ENCODE measurements at places on chromosomes 7 and 10.

- DNase-seq: no peak
Measured at GRCh38 chr7:34806831-34807230, 148.8 kb downstream of the NPSR1 start.

DNA sequence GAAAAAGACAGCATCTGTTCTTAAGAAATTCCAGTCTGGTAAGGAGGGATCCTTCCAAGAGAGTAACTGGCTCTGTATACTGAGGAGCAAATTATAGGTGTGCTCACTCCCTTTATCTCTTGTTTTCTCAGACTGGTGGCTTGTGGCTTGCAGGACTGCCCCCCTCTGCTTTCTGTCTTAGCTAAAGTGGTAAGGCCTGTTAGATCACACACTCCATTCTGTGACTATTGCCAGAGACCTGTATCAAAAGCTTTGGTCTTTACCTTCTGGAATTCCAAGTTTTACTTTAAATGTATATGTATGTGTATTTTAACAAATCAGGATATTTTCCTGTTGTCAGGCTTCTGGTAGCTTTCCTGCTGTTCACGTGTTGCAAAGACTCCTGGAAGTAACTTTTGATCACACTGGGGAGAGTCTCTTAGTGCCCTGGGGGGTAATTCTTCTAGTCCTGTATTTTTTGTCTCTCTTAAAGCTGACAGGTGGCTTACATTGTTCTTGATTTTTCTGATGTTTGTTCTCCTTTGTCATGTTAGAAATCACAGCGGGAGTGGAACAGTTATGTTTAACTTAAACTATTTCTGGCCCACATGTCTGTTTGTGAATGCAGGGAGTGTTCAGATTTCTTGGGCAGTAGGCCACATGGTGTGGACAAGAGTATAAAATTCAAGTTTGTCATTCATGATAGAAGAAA lies 99.0 kb downstream of the PLPP4 start:
- DNase-seq: no peak

- no peak for DNase-seq
Measured at GRCh38 chr7:151592868-151593486, 73.3 kb upstream of the RHEB start.

- no peak for DNase-seq
Measured at GRCh38 chr10:3835770-3836169, 50.8 kb upstream of the KLF6 start.

- DNase-seq: no peak
Measured at GRCh38 chr10:132366006-132366405, 31.0 kb upstream of the PWWP2B start.

- no peak for DNase-seq
Measured at GRCh38 chr7:109235316-109235715, 665.6 kb downstream of the DNAJB9 start.

GRCh38 chr7:97499204-97499603 lies 232.7 kb upstream of the TAC1 start:
- DNase-seq: peak; percentile 35

GRCh38 chr7:4268040-4268965 lies 413.8 kb upstream of the FOXK1 start:
- DNase-seq: no peak

DNA sequence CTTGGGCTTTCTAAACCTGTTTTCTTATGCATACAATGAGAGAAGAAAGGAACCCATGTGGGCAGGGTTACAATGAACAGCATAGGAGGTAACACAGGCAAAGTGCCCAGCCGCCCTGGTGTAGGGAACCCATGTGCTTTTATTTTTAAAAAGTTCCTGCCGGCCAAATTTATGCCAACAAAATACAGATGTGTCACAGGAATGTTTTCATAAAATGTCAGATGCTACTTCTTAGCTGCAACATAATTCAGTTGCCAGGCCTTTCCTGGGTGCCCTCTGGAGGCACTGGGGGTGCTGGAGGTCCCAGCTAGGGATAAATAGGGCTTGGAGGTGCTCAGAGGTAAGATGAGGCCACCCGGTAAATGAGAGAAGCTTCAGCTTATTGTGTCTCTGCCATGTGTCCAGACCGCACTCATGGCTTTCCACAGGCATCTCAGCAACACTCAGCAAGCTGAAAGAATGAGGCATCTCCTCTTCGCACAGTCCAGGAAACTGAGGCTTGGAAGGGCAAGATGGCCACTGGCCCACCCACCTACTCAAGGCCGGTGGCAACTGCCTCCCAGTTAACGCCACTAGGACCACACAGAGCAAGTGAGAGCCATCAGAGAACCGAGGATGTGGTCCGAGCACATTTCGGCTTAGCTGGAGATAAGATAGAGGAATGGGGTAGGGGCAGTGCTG lies 58.3 kb downstream of the CPXM2 start:
- DNase-seq: no peak

- DNase-seq: no peak
Measured at GRCh38 chr10:47164126-47164799, 135.7 kb upstream of the GDF10 start.

DNA sequence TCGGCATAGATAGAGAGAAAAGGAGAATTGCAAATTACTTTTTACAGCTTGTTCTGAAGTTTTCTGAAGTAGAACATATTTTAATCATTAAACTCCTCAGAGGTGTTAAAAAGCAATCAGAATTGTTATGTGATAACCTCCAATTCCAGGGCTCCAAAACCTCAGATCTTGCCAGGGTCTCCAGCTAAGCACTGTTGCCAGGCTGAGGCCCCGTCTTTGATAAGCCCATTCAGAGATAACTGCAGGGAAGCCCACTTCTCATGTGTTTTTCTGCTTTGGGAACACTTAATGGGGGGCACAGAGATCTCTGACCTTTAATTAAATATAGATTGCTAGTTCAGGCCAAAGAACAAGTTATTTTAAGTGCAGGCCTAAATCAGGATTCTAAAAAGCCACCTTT lies 40.4 kb downstream of the GFRA1 start:
- no peak for DNase-seq

DNA sequence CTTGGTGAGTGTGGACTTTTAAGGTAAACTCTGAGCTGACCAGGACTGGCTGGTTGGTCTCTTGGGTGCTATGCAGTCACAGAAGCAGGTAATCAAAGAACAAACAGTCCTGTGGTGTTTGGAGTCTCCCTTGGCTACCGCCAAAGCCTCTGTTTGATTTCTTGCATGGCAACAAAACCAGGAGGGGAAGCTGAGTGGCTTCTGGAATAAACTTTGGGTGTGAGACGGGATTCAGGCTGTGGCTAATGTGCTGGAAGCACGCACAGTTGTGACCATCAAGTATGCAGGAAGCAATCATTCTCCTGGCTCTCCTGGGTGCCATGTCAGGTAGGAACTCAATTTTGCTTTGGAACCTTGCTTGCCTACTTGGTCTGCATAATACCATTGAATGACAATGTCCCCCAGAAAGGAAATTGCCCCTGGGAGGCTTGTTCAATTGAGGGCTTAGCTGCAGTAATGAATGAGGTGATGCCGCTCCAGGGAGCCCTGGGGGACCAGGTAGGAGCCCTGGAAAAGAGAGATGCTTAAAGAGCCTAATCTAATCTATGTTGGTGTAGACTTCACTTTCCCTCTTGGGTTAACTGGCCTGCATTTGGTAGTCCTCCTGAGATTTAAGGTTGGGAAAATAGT lies at the start of gene CDHR3:
CDHR3 (plus strand) TSS at position 227 of the 630 bp plus-strand sequence; CDS start at position 282, 55 bp downstream.
- DNase-seq: no peak

GRCh38 chr10:124558339-124559321 lies 97.0 kb downstream of the LHPP start:
- no peak for DNase-seq

- no peak for DNase-seq
Measured at GRCh38 chr10:52747694-52748093, 24.9 kb downstream of the MBL2 start.

GRCh38 chr7:50672045-50672444 lies 106.8 kb upstream of the DDC start:
- DNase-seq: no peak

- DNase-seq: no peak
Measured at GRCh38 chr10:103852189-103852711, 3.1 kb downstream of the SH3PXD2A start.

DNA sequence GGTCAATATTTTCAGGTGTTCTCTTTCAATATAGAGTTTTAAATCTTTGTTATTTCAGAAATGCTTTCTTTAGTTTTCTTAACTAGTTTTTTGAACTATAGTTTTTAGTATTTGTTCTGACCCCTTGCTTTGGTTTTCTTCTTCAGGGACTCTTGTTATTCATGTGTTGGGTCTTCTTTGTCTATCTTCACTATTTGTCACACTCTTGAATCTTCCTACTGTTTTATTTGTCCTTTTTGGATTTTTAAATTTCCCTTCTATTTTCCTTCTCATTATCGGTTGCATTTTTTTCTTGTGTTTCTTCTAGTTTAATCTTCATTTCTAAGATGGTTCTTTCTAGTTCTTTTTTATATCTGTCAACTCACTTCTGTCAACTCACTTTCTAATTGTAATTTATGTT lies 37.1 kb upstream of the PRKAG2 start:
- no peak for DNase-seq

- no peak for DNase-seq
Measured at GRCh38 chr7:4837803-4838625, 23.8 kb downstream of the PAPOLB start.

DNA sequence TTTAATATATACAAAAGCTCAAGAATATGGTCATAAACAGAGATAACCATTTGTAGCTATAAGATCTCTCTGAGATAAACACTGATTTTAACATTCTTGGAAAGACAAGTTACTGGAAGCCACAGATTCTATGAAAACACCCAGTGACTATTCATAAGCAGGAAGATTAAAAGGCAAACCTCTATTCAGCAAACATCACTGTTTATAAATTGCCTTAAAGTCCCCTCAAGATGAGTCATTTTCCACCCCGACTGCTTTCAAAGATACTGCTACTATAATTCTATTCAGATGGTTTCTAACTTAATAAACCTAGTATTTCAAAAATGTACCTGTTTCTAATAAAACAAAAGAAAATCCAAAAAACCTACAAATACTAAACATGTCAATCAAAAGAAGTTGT lies 21.0 kb downstream of the TM9SF3 start:
- DNase-seq: no peak
